Activated naive CD4-positive, alpha-beta T cell treated with Interleukin-2 at 50 U/mL for 16 hours (primary cell): ENCODE measurements at places on chromosomes 2 and 18.

- no peak for DNase-seq
These were observed 16.0 kb upstream of the B3GNT7 start for GRCh38 chr2:231379266-231380215.

GRCh38 chr2:172131713-172132555 lies 29.2 kb upstream of the DLX2 start:
- no peak for DNase-seq

DNA sequence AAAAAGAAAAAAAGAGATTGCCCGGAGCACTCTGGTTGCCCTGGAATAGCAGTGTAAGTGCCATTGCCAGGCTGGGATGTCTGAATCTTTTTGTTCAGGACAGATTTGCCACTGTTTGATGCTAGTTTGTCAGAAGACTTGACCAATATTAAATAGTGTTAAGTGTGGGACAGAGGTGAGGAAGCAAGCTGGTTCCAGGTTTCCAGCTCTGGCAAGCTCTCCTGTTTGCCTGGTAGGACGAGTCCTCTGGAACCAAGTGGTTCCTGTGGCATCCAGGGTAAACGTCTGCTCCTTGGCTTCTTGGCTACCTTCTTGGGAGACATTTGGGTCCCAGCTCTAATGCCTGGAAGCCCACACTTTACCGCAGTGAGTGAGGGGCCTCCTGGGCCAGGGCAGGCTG lies 20.8 kb upstream of the IGFBP5 start:
- no peak for DNase-seq

DNA sequence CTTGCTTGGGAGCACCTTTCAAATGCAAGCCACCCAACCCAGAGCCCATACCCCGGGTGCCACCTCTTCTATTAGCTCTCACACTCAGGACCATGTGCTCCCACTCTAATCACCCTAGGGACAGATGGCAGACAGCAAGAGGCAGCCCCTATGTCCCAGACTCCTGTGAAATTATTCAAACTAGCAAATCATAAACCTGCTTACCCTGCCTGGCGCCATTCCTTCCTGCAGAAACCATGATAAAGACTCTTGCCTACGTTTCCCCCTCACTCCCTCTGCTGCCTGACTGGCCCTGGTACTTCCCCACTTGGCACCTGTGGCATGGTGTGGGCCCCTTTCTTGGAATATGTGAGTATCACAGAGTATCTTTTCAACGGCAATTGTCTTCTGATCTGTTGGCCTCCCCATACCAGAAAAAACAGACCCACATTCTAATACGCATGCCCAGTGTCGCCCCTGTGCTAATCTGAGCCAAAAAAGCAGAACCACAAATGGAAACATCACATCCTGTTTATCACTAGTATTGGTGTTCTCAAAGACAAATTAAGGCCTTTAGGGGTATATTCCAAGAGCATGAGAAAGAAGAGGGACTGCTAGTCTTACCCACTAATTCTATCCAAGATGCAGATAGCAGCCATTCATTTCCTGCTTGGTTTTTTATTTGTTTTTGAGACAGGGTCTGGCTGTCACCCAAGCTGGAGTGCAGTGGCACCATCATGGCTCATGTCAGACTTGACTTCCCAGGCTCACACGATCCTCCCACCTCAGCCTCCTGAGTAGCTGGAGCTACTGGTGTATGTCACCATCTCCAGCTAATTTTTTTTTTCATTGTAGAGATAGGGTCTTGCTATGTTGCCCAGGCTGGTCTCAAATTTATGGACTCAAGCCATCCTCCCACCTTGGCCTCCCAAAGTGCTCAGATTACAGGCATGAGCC lies 44.1 kb upstream of the TTC39C start:
- DNase-seq, result peak; percentile 68

GRCh38 chr2:31150120-31150670 lies 12.0 kb upstream of the GALNT14 start:
- DNase-seq, result no peak

DNA sequence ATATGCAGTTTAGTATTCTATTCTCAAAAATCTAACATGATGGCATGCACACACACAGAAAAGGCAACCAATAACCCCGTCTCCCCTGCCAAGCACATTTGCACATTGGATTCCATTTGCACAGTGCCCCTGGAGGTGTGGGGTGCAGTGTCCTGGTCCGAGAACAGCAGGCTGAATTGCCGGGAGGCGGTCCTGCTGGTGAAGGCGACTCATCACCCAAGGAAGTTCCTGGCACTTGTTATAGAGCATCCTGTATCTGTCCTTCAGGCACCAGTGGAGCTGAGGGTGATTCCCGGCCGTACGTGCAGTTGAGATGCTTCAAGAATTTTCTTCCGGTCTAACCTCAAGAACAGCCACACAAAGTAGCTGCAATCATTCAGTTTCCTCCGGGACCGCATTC lies 73.0 kb upstream of the RAB12 start:
- no peak for DNase-seq

DNA sequence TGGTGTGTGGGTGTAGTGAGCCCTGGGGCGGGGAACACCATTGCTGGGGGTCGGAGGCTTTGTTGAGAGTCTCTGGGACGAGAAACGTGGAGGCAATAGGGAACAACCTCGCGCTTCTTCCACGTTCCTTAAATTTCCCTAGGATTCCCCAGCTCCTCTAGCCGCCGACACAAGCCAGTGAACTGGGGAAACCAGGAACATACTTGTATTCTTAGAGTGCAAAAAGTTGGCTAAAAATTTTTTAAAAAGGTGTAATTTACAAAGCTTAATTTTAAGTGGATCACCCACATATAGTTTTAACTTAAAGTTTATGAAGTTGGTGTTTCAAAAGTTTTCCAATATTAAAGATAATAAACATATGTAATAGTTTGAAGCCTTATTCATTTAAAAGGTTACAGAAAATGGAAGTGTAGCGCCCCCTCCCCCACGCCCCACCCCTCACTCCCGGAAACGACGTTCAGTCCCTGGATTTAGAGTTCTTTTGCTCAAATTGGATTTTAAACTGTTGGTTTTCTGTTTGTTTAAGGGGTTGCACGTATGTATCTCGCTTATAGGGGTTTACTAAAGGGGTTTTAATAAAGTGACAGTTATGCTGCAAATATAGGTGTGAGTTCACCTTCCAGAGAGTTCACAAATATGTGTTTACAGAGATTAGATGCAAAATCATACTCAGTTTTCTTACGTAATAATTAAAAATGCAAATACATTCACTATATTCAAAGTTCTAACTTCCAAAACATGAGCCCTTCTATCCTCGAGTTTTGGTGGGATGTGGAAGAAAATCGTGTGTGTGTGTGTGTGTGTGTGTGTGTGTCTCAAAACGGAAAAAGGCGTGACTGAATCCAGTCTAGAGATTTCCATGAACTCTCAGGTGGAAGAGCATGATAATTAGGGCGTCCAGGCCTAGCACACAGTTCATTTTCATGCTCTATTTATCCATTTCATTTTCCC lies 872 bp downstream of the DSG2 start:
- DNase-seq, result no peak

DNA sequence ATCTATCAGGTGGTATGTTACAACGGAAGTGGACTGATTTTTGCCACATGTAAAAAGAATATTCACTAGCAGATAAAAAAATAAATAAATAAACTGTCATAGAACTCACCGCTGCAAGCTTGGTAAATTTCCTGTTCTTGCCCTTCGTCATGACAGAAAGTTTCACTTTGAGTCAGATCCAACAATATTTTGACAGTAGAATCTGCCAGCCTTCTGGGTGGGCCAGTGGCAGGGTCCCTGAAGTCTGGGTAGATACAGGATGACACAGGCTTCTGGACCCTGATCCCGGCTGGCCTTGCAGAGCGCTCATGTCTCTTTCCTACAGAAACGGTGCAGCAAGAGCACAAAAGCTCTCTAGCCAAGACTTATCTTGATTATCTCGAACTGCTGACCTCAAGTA lies 97.8 kb upstream of the PMAIP1 start:
- no peak for DNase-seq

DNA sequence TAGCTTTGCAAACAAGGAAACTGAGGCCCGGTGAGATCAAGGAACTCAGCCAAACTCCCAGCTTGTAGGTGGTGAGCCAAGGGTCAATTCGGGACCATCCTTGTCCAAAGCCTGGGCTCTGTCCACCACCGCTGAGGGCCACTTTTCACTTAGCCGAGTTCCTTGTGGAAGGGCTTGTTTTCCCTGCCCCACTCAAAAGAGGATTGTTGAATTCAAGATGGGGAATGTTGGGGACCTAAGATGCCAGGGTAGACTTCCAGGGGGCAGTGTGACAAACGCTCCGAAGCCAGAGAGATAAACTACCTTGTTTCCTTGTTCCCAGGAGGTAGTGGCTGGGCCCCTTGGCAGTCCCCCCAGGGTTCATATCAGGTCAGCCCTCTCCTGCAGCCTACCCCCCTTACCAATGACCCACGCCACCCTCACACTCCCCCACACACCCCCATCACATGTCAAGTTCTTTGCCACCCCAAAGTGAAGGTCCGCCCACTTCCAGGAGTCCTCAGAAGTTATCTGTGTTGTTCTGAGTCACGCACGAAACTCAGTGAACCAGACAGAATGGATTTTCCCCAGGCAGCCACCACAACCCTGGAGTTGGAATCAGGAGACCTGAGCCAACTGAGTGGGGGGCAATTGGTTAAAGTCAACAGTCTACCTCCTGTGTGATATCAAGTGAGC lies 10.3 kb upstream of the ATOH8 start:
- no peak for DNase-seq

DNA sequence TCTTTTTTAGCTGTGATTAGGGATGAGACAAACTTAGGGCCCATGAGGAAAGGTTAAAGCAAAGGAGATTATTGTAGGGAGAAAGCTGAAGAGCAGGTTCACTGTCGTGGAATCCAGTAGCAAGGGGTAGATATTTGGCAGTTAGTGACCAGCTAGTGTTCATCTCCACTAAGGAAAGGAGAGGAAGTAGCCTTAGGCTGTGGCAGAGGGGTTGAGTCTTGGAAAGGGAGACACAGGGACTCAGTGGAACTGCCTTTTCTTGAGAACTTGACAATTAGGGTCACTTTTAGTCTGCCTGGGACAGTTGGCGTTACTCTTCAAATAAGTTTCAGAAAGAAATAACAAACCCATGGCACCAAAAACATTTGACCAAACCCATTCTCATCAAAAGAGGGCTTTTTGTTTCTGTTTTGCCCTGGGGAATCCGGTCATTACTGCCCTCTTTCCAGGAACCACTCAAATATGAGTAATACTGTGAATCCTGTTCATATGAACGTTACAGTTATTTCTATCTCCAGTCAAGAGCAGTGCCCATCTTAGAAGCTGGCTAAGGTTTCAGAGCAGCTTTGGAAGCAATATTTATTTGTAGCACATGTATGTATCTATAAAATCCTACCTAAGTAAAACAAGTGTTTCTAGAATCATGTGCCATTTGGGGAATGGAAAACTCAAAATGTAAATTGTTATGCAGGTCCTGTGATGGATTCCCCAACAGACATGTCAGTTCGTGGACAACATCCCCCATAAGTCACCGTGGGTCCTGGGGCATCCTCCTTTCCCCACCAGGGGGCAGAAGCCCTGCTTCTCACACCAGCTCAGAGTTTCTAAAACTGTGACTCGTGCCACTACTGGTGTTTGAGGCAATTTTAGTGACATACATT lies 77.3 kb upstream of the PHLPP1 start:
- peak; percentile 57 for DNase-seq

DNA sequence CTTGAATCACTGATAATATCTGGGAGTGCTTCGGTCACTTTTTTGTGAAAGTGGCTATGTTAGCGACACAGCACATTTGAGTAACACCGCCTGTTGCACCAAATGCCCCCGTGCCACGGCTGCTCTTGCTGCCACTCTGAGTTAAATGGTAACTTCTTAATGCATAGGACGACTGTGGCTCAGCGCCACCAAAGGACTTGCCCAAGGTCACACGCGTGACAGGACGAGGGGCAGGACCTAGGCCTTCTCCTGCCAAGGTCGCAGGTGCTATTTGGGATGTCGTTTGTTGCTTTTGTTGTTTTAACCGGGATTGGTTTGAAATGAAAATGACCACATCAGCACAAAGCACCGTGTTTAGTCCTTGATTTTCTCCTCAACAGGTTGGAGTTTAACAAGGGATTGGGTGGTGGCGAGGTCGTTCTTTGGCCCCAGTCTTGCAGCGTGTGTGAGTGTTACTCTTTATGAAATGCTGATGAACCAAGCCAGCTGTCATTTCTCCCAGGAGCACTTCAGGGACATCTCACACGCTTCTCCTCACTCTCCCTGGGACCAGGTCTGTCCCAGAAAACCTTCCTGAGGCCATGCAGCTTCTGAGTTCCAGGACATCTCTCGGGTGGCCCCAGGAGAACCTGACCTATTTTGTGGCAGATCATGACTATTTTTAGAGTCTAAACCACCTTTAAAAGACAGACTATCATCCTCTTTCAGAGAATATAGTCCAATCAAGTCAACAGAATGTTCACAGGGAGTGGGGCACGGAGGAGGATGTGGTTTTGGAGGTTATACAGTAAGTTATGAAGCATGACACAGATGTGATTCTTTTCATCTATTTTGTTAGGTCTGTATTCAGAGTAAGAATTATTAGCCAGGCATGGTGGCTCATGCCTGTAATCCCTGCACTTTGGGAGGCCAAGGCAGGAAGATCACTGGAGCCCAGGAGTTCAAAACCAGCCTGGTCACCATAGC lies 49.9 kb downstream of the MTCL1 start:
- DNase-seq, result peak; percentile 40

DNA sequence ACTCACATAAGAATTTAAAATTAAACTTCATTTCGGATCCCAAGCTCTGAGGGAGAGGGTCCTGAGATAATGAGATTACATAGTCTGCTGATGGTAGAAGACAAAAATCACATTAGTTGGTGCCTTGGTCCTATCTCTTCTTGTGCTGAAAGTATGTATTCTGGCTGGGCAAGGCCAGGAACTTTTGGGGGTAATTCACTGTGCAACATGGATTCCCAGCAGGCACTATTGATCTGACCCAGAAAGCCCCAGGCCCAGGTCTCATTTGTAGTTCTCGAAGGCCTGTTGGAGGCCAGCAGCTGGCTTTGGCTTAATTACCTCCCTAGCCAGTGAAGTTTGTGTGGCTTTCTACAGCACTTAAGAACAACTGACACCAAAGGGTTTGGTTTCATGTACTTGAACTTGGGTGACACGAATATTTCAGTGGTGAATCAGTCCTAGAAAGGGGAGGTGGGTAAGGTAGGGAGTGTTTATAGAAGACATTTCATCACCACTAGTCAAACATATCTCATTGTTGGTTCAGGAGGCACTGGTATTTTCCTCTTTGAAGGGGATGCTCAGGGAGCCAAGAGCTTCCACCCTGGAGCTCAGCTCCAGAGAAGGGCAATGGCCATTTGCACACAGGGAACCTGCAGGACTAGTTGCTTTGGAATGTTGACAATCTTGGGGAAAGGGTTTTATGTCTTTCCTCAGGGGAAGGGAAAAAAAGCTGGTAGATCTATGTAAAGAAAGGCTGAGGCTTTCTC lies 217.8 kb downstream of the OSR1 start:
- DNase-seq, result no peak
